Stimulated activated CD4-positive, alpha-beta T cell treated with anti-CD3 and anti-CD28 coated beads, Interleukin-4, amount 100 ng/mL, for 1 hour (primary cell): ENCODE measurements at places on chromosomes 7 and 10.

DNA sequence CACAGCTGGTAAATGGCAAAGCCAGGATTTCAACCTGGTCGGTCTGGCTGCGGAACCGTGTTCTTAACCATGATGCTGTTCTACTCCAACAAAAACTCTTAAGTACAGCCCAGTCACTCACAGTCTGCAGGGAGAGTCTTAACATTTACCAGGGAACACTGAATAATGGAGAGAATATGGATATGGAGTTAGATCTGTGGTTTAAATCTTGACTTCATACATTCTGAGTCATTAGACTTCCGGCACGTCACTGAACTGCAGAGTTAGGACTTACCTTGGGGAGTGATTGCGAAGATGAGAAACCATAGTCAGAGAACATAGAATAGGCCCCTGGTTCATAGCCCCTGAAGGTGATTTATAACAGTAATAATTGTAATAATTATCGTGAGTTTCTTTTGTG is 61.7 kb downstream of the ADRA2A start:
- DNase-seq: no peak

- DNase-seq: no peak
These were observed 15.2 kb upstream of the ELFN1 start for GRCh38 chr7:1654738-1655475.

DNA sequence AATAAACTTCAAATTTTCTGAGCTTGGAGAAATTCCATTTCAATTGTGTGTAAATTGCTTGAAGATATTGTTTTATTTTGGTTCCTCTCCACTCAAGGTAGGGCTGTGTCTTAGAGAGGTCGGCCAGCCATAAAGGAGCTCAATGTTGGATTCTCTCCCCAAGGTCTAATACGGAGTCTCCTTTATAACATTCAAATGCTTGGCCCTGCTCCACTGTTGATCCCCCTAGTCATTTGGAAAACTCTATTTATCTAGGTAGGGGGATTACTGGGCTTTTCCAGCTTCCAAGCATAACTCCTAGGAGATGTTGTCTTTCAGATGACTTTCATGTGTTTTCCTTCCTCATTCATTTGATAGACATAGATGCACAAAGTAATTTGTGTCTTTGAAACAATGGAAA is 170.9 kb downstream of the LRMDA start:
- no peak for DNase-seq

- DNase-seq: no peak
These were observed 638 bp downstream of the METTL27 start for GRCh38 chr7:73841689-73842066.

DNA sequence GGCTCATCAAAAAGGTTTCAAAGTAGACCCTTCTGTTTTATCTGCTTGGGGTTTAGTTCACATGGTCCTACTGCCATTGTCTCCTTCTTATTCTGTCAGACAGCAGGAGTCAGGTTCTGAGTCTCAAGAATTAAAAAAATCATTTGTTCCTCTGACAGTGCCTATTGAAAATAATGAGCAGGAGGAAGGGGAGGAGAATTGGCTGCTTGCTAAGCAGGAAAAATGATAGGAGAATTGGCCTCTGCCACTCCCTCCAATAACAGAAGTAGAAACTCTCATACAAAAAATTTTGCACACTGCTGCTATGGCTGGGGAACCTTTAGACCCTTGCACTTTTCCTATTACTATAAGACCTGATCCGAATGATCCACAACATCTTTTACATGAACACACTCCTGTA is 35.7 kb downstream of the OR13A1 start:
- DNase-seq: no peak

DNA sequence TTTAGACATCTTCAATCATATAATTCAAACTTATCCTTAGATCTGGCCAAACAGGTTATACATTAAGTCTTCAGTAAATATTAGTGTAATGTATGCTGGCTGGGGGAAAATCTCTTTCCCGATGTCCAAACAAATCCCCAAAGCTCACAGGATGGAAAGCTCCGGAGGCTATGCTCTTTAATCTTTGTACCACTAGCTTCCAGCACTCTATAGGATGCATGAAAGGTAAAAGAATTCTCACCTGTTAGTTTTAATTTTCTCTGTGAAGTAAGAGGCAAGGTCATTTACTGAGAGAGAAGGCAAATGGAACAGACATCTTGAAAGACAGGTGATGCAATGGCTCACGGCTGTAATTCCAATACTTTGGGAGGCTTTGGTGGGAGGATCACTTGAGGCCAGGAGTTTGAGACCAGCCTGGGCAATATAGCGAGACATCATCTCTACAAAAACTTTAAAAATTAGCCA is 99.8 kb upstream of the KIF5B start:
- no peak for DNase-seq

- no peak for DNase-seq
These were observed 354.4 kb upstream of the BMPER start for GRCh38 chr7:33550979-33551378.

- DNase-seq: no peak
These were observed 50.7 kb downstream of the PDGFA start for GRCh38 chr7:468681-469562.

- no peak for DNase-seq
These were observed 66.7 kb downstream of the TES start for GRCh38 chr7:116277070-116277469.

- DNase-seq: no peak
These were observed 409.4 kb downstream of the REEP3 start for GRCh38 chr10:63930584-63930983.

DNA sequence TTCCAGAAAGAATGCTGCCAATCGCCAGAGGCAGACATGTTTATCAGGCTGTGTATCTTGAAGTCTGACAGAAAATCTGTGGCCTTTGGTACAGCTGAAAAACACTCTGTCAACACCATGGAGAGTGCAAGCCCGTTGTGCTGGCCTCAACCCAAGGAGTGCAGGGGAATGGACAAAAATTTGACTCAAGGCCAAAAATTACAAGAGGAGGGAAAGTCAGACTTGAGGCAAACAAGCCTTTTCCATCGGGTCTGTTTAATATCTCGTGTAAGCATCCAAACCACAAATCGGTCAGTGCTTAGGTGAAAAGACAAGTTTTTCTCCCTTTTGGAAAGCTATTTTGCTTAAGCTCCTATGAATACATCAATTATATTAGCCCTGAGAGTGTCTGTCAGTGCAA is 305.3 kb upstream of the NFE2L3 start:
- no peak for DNase-seq

GRCh38 chr10:114048472-114048871 is 4.8 kb downstream of the ADRB1 start:
- no peak for DNase-seq

DNA sequence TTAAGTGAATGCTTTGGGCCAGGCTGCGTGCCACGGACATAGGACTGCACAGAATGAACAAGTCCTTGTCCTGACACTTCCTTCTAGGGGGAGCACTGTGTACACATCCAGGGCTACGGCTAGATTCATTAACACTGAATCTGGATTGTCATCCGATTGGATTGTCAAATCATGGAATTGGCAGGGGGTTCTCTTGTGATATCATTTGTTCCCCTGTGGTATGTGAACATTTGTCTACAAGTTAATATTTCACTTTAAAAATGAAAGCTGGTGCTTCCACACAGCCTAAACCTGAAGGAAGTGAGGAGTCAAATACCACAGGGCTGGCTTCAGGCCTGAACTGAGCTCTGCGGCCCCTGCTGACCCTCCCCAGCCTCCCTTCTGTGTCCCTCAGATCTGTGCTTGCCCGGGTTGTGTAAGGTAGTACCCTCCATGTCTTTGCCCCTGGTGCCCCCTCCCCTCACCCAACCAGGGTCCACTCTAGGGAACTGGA is 75.6 kb downstream of the SNX10 start:
- DNase-seq: no peak

- DNase-seq: no peak
These were observed 41.4 kb upstream of the AP5Z1 start for GRCh38 chr7:4733936-4734528.

GRCh38 chr10:30749385-30749784 is 119.8 kb upstream of the LYZL2 start:
- no peak for DNase-seq

DNA sequence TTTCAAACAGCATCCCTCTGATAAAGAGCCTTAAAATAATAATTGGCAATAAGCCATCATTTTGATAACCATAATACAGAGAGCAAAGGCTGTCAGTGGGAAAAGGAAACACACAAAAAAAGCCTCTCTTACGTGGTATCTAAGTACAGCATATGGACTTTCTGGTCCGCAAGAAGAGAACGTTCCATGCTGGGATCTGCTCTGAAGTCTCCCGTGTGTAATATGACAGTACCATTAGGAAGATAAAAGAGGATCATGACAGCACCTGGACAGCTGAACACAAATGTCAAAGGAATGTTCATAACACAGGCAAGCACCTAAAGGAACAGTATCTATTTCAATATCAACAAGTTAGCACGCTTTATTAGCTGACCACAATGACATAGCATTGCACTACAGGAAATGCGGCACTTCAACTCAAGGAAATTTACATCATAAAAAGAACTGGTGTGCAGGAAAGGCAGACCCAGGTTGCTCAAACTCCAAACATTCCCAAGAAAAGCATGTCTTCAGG is 9.9 kb downstream of the DCLRE1A start:
- DNase-seq: no peak

- no peak for DNase-seq
These were observed 42.7 kb downstream of the PTPN12 start for GRCh38 chr7:77579797-77580196.

DNA sequence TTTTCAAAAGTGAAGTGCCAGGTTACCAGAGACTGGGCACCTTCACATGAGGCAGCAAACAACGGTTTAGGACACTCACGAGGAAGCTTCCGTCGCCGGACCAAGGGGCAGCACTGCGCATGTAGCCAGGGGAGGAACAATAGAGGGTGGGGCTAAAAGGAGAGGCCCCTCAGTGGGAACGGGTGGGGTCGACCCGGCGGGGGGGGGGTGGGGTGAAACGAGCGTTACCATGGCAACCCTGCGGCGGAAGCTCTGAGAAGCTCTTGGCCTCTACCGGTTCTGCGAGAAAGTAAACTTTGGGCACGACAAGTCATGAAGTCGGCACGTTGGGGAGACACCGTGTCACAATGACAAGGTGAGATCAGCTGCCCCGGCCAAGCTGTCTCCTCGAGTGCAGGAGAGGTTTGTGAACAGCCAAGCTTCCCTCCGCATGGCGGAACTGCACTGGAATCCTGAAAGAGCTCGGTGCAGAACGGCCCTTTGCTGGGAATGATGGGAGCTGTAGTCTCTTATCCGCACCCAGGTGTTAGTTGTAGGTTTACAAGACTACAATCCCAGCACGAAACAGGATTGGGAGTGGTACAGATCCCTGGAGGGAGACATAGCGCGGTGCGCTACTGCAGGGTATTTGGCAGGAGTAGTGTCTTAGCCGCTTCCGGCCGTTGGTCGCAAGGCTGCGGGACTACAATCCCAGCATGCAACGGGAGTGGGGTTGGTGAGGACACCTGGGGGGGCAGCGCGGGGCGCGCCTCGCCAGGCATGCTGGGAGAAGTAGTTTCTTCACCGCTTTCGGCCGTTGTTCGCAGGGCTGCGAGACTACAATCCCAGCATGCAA is 72.8 kb upstream of the ZNF722 start:
- peak; percentile 88 for DNase-seq

DNA sequence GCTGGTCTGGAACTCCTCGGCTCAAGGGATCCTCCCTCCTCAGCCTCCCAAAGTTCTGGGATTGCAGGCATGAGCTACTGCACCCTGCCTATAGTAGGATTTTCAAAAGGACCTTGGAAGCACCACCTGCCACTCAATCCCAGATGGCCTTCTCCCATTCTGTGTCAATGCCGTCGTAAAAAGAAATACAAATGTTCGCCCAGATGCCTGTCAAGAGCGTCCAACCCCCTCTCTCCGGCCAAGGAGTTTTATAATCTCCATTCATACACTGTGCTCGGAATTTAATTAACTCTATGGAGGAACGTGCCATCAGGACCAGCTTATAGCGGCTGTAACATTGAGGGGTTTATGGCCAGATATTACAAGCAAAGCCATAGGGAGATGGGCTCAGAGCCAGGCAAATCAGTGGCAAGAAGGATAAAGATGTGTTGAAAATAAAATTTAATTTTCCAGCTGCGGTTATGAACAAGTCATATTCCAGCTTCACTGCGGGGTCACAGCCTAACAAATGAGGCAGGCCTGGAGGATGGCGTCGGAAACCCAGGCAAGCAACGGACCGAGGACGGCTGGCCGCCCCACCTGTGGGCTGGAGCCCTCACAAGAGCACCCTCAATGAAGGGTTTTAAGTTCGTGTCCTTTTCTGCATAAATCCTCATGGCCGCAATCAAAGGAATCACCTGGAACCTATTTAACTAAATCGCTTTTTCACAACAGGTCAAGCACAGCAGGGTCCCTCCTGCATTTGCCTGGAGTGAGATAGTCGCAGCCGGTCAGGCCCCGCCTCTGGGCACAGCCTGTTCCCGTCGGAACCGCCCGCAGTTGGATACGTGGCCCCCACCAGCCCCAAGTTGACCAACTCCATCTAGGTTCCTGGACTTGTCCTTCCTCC is 374.5 kb upstream of the FOXK1 start:
- no peak for DNase-seq

- no peak for DNase-seq
These were observed 32.6 kb downstream of the DDIT4 start for GRCh38 chr10:72306215-72306760.

DNA sequence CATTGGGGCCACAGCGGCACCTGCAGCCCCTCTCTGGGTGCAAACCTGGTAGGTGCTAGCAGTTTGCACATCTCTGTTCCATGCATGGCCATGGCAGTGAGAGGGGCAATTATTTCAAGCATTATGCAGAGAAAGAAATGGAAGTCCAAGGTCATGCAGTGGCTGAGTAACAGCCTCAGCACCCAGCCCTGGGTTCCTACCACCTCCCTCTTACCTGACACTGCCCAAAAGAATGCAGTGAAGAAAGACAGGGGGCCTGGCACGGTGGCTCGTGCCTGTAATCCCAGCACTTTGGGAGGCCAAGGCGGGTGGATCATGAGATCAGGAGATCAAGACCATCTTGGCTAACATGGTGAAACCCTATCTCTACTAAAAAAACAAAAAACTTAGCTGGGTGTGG is 4.9 kb upstream of the CHST12 start:
- no peak for DNase-seq

GRCh38 chr7:143223784-143224183 is 1.9 kb downstream of the TAS2R40 start:
- DNase-seq: no peak

GRCh38 chr10:59505926-59506325 is 143.6 kb upstream of the FAM13C start:
- DNase-seq: no peak

DNA sequence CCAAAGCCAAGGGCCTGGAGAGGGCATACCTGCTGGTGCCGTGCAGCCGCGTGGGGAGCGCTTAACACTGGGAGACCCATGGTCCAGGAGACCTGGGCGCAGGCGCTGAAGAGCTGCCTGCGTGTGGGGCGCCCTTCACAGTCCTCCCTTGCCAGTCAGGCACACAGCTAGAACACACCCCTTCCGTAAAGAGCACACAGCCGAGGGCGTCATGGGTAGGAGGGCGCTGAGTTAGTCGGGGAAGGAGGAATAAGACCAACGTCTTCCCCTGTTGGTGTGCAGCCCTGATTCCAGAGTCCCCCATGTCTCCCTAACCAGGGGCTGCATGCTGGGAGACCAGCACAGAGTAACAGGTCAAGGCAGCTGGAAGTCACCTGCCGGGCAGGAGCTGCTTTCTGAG is 273.9 kb downstream of the USP6NL start:
- DNase-seq: peak; percentile 13
